Esophagus mucosa (tissue), 1 donor: ENCODE measurements at places on chromosomes 11 and 22. TPM values are rescaled to one million over a fixed set of nuclear protein-coding genes. Genes with fewer than 3 reads are reported as not detected.

PDE3B gene
- 0.44 TPM for total RNA-seq

DNA sequence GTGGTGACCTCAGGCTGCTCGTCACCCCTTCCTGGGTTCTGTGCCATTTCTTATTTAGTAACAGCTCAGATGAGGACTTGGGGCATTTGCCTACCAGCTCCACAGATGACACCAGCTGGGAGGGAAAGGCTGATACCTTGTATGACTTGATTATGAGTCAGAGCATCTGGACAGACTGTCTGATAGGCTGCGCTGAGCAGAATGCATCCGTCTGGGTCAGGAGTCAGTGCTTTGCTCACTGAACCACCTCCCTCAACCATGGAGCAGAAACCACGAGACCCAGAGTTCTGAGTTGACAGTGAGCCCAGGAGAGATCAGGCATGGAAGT lies 6.8 kb downstream of the ST14 start:
- peak; percentile 93 for ATAC-seq

DNA sequence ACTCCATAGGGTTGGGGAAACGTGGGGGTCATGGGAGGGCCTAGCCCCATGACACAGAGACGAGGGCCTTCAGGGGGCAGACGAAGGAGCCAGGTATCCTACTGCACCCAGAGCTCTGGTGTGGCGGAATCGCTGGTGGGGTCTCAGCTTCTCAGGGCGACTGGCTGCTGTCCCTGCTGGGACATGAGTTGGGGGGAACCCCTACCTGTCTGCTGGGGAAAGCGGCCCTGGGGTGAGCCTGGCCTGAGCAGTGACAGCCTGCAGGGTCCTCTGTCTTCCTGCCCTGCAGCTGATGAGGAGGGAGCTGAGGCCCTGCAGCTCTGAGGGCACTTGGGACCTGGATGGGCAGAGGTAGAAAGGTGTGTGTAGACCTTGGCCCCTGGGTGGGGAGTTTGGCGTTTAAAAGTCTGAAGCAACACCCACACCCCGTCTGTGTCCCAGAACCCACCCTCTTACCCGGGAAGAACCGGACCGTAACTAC lies 33.6 kb upstream of the GRAMD4 start:
- no peak for ATAC-seq

DNA sequence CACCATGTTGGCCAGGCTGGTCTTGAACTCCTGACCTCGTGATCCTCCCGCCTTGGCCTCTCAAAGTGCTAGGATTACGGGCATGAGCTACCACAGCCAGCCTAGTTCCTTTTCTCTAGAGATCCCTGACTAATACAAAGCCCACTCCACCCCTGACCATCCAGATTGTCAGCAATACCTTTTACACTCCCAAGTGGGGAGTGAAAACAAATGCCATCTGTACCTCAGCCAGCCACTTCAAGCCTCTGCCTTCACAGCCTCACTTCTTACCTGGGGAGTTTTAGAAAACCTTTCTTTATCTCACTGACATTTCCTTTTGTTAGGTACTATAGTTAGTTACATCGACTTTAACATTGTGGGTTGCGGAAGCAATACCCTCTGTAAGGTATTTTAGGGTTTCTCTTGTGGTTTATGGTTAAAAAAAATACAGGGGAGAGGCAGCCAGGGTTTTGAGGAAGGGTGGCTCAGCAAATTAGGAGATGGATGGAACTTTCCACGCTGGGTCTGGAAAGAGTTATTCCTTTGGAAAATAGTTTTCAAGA lies 8.9 kb downstream of the TOM1 start:
- no peak for ATAC-seq

HTR3A gene
- total RNA-seq, result not detected

GRCh38 chr22:29442976-29443375 lies 4.6 kb downstream of the RFPL1 start:
- ATAC-seq, result no peak

GRCh38 chr11:130151196-130151595 lies 8.4 kb upstream of the ST14 start:
- ATAC-seq, result no peak

- no peak for ATAC-seq
Observed at GRCh38 chr11:119338965-119339588, 1.6 kb downstream of the C1QTNF5 start.

DNA sequence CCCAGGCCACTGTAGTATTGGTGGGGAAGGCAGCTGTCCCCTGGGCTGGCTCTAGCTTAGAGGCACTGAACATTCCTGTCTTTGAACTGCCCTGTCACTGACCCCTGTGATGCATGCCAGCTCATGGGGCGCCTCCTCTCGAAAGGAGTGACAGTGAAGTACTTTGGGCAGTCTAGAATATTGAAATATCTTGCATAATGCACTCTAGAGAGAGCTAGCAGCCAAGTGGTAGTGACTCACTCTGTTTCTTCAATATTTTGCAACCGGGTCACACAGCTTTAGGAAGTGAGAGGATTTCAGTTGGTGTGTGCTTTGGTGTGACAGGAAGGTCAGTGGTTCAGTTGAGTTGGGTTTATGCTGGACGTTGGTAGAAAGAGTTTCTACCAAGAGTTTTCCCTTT lies 35.5 kb upstream of the ST14 start:
- peak; percentile 98 for ATAC-seq

- ATAC-seq, result no peak
Observed at GRCh38 chr11:60431251-60431650, 1.9 kb downstream of the MS4A5 start.

VPS37C gene
- total RNA-seq, result 13.4 TPM

DNA sequence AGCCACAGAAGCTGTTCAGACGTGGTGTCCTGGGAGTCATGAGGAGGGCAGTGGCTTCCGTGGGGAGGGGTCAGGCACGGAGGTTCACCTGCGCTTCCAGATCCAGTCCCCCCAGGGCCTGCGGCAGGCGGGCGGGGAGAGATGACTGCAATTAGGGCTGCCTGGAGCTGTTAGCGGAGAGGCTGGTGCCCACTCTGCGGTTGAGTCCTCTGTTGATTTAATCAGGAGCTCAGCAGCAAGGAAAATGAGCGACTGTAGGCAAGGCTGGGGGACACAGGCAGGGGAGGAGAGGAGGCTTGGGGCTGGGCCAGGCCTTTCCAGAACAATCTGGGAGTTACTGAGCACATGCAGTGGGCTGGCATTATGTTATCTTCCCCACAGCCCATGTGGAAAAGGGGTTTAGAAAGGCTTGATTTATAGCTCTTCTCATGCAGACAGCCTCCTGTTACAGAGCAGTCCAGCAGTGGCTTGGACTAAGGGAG lies 13.1 kb downstream of the PLCB3 start:
- no peak for ATAC-seq

- no peak for ATAC-seq
Observed at GRCh38 chr11:61080986-61081590, 21.2 kb upstream of the CD5 start.

DNA sequence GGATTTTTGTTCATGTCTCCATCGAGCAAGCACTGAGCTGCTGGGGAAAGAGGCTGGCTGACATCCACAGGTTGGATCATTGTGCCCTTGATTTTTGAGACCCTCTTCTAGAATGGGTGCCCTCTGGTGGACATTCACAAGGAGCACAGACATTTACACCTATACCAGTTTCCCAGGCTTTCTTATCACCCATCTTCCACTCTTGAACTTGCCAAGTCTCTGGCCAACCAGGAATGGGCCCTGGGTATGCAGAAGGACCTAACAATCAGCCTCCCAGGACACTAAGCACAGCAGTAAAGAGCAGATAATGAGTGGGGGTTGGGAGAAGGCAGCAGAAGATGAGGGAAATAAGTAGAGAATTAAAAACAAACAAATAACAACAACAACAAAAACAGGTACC lies 5.7 kb upstream of the INTS4 start:
- peak; percentile 77 for ATAC-seq

DNA sequence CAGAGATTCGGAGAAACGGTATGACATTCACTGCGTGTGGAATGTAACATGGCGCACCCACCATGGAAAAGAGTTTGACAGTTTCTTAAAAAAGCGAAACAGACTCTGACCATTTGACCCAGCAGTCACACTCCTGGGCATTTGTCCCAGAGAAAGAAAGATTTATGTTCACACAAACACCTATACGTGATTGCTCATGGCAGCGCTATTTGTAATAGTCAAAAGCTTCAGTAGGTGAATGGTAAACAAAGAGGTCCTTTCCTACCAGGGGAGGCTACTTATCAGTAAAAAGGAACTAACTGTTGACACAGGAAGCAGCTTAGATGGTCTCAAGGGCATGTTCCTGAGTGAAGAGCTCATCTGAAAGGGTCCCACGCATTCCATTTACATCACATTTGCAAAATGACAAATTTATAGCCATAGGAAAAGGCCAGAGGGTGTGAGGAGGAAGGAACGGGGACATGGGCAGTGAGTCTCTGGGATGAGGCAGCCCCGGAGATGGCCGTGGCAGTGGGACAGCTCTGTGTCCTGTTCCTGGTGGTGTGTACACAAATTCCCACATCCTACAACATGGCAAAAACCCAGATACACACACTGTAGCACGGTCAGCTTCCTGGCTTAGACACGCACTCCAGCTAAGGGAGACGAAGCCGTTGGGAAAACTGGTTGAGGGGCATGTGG lies 14.6 kb upstream of the KRTAP5-6 start:
- no peak for ATAC-seq

MRGPRE gene
- total RNA-seq, result not detected

MS4A3 gene
- total RNA-seq, result not detected

- ATAC-seq, result no peak
Observed at GRCh38 chr11:1111545-1112212, 37.0 kb downstream of the MUC2 start.

DNA sequence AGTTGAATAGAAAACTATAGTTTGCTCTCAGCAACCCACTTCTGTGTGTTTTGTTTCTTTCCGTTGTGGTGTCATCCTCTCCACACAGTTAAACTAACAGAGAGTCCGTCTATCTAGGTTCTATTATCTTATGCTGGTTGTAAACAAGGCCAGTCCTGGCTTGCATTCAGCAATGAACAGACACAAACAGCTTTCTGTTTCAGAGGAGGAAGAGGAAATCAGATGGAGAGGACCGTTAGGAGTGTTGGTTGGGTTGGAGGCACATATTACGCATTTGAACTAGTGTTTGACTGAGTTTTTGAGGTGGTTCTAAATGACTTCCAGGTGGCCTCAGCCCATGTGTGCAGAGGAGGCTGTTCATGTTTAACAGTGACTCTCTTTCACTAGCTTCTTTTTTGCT lies 129.5 kb upstream of the SORL1-AS1 start:
- ATAC-seq, result no peak

DNA sequence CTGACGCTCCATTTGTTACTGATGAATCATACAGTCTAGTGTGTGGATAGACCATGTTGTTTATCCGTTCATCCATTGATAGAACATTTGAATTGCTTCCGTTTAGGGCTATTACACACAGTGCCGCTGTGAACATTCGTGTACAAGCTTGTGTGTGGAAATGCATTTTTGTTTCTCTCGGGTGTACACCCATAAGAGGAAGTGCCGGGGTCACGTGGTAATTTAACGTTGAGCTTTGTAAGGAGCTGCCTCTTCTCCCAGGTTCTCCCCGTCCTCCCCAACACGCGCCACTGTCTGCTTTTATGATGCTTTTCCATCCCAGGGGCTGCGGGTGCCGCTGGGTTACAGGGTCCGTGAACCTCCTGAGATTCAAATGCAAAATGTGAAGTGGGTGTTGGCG lies 142.3 kb downstream of the IGLL1 start:
- no peak for ATAC-seq

CAVIN3 gene
- 11.8 TPM for total RNA-seq

DNA sequence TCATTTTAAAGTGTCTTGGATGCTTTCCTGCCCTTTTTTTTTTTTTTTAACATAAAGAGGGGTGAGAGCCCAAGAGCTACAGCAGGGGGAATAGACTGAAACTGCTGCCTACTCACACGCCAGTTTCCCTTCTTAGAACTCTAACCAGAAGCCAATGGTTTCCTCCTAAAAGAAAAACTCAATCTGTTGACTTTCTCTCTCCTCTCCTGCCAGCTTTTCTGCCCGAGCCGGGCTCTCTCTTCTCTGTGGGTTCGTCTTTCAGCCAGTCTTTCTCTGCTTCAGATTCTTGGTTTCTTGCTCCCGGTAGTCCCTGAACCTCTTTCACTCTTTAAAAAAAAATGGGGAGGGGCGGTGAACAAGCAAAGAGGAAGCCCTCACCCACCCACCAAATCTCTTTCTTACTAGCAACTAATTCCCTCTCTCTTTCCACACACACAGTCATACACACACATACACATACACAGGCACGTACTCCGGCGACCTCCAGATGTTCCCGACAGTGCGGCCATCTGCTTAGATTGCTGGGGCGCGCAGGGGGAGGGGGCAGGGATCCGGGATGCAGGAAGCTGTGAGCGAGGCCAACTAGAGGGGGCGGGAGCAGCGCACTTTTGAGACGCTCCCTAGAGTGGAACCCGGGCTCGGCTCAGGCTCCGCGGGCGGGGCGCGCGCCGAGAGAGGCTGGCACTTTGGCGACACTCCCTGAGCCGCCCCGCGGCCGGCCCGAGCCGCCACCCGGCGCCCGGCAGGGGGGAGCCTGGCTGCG lies 444 bp upstream of the TSKU start:
- peak; percentile 75 for ATAC-seq

DNA sequence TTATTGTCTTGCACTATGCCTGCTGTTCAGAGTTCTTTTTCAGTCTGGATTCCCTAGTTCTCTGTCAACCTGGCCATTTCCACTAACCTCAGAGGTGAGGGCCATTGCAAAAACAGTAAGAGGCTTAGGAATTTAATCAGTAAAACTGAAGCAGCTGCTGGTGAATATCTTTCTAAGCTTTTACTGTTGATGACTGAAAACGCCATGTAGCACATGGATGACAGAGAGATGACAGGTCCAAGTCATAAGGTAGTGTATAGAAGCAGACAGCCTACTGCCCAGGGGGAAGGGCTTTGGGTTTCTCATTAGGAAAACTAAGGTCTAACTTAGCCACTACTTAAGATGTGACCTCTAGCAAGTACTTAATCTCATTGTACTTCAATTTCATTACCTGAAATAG lies 152.6 kb upstream of the DDI1 start:
- ATAC-seq, result no peak

DNA sequence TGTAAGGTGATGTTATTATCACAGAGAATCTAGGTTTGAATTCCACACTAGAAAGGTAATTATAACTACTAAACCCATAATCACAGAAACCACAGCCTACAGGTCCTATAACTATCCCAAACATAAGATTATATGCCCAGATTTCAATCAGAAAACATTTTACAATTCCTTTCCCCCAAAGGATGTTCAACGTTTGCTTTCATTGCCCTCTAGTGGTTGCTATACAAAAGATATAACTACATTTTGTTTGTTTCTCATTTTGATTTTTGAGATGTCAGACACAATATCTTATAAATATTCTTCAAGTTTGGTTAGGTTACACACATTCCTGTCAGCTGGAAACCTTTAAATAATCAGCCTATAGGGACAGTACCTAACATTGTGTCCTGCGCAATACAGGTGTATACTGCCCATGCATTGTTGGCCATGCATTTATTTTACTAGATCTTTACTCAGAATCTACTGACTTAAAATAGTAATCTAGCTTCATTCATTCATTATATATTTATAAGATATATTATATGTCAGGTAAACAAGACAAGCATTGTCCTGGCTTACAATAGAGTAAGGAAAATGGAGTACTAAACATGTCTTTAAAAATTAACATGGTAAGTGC lies 530.5 kb upstream of the CCDC90B start:
- no peak for ATAC-seq

DNA sequence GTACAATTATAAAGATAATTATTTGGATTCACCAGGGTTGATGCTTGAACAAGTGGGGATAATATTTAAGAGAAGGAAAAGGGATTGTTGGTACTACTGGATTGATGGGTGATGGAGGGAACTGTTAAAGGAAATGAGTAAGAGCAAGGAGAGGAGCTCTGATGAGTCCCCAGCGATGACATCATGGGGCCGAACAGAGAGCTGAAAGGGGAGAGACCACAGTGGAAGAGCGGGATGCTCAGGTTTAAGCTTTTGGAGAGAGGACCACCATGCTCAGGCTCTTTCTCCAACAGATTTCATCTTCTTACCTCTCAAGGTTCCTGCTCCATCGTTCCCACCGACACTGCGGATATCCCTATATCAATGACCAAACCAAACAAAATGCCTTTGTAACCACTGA lies 568.7 kb downstream of the ETS1 start:
- no peak for ATAC-seq
